ENCODE measurements at places on chromosomes 3 and 15. TPM values are rescaled to one million over a fixed set of nuclear protein-coding genes. Genes with fewer than 3 reads are reported as not detected.

The CD96 gene
- total RNA-seq = 0.13 TPM

The PPP1R2 gene
- total RNA-seq = 35.1 TPM

The TRPM1 gene
- not detected for total RNA-seq

The CPNE9 gene
- not detected for total RNA-seq

The ITPKA gene
- total RNA-seq = 44.2 TPM

The DUOXA1 gene
- not detected for total RNA-seq

The TNFAIP8L3 gene
- 12.1 TPM for total RNA-seq

The IL5RA gene
- total RNA-seq = not detected

The TMCO5A gene
- total RNA-seq = not detected

The SNTN gene
- not detected for total RNA-seq

The DAZL gene
- total RNA-seq = not detected

The GABRB3 gene
- total RNA-seq = 1.2 TPM

The USP50 gene
- total RNA-seq = not detected

The SPINK8 gene
- total RNA-seq = not detected

The P3H2 gene
- 8.1 TPM for total RNA-seq

The SEMA3F gene
- 12.4 TPM for total RNA-seq

The SLC24A5 gene
- total RNA-seq = not detected

The DOCK3 gene
- under 0.01 TPM for total RNA-seq

The ALS2CL gene
- 2.1 TPM for total RNA-seq

The CX3CR1 gene
- 0.08 TPM for total RNA-seq

The GOLIM4 gene
- total RNA-seq = 29.1 TPM

The SEC11A gene
- 200 TPM for total RNA-seq

The DAPK2 gene
- 0.78 TPM for total RNA-seq

The COL6A5 gene
- total RNA-seq = not detected

The OR4M2 gene
- total RNA-seq = not detected

The GP5 gene
- 0.24 TPM for total RNA-seq

The RBM15B gene
- 33.0 TPM for total RNA-seq

The SKOR1 gene
- 0.13 TPM for total RNA-seq

The PP2D1 gene
- not detected for total RNA-seq

The FANCD2OS gene
- total RNA-seq = not detected

The TIMP4 gene
- total RNA-seq = 4.9 TPM

The MKRN3 gene
- total RNA-seq = not detected

The C2CD4B gene
- 4.1 TPM for total RNA-seq

The ZDHHC3 gene
- 73.9 TPM for total RNA-seq

The JAGN1 gene
- 43.6 TPM for total RNA-seq

The SLC28A2 gene
- not detected for total RNA-seq

The BTD gene
- 15.3 TPM for total RNA-seq

The APBA2 gene
- 31.2 TPM for total RNA-seq

The RTP4 gene
- total RNA-seq = not detected

The MYO1E gene
- total RNA-seq = 32.4 TPM

The TJP1 gene
- 56.1 TPM for total RNA-seq

The ATR gene
- total RNA-seq = 12.2 TPM

The XYLB gene
- total RNA-seq = 2.2 TPM

The MUC4 gene
- total RNA-seq = 0.39 TPM

The SLC15A2 gene
- under 0.01 TPM for total RNA-seq

The CMTM7 gene
- total RNA-seq = 15.0 TPM

The RBM6 gene
- total RNA-seq = 42.1 TPM

The PLSCR2 gene
- not detected for total RNA-seq

The UQCRC1 gene
- 454 TPM for total RNA-seq

The FBXW12 gene
- not detected for total RNA-seq

The IGSF10 gene
- total RNA-seq = 3.7 TPM

The GJD2 gene
- total RNA-seq = not detected

The NFKBIZ gene
- 18.8 TPM for total RNA-seq

The MESP2 gene
- total RNA-seq = 2.0 TPM

The TTC21A gene
- 2.1 TPM for total RNA-seq

The CKMT1B gene
- total RNA-seq = not detected

The GOLGA8O gene
- total RNA-seq = 0.24 TPM

The OPA1 gene
- total RNA-seq = 44.4 TPM

The OSTN gene
- total RNA-seq = not detected

All from epithelial cell of alveolus of lung (primary cell).